ENCODE measurements at places on chromosomes 12 and 14.

DNA sequence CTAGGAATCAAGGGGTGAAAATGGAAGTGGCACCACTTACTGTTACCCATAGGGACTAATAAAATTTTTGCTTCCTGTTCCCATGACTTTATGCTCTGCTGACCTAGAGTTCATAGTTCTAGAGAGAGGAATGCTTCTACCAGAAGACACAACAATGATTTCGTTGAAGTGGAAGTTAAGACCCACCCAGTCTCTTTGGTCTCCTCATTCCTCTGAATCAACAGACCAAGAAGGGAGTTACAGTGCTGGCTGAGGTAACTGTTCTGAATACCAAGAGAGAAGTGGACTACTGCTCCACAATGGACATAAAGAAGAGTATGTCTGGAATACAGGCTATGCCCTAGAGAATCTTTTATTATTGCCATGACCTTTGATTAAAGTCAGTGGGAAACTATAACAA is 23.5 kb upstream of the DYRK2 start:
- DNase-seq = no peak

GRCh38 chr14:20617138-20618003 is 24.1 kb downstream of the OR6S1 start:
- no peak for DNase-seq

- no peak for DNase-seq
These were observed 9.5 kb upstream of the SAV1 start for GRCh38 chr14:50677527-50678063.

- no peak for DNase-seq
These were observed 27.4 kb upstream of the METAP2 start for GRCh38 chr12:95446506-95446900.

DNA sequence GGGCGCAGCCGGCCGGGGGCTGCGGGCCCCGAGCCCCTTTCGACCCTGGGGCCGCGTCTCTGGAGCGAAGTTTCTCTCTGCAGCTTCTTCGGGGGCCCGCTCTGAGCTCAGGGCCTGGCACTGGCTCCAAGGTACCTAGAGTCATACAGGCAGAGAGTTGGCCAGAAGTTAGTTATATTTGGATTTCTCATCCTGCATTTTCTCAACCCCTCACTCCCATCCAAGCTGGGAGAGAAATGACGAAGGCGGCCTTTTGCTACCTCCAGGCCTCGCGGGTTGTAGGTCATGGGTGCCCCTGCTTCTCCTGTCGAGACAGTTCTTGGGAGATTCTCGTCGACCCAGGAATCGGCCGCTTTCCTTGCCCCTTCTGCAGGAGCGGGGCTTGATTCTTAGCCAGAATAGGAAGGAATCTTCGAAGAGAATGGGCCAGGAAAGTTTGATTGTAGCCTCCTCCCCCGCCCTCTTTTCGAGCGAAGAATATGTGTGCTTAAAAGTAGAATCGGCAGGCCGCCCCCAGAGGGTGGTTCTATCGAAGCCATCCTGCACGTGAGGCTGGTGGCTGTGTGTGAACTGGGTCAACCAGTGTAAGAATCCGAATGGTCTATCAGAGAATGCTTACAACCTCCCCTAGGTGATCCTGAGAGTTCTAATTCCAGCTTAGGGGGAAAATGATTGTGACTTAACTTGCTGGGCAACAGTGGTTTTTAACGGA is 785 bp downstream of the MLEC start:
- DNase-seq = no peak

- no peak for DNase-seq
These were observed 10.0 kb downstream of the CDCA4 start for GRCh38 chr14:105010891-105011291.

- DNase-seq = no peak
These were observed 82.7 kb upstream of the SCN8A start for GRCh38 chr12:51508285-51508684.

GRCh38 chr12:123614531-123614930 is 12.6 kb downstream of the DDX55 start:
- no peak for DNase-seq

DNA sequence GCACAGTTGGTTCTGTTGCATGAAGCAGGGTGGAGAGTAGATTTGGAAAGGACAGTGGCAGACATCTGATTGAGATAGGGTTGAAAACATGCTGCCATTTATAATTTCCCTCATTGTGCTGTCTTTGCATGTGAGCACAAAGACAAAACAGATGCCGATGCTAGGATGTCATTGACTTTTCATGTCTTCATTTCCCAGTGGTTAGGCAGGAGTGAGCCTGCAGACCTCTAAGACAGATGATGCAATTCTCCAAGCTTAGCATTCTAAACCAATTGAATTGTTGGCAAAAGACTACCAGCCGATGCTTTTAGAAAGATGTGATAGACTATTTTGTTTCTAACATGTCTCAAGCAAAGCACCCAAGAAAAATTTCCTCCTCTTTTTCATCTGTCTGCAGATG is 37.1 kb upstream of the PELI2 start:
- DNase-seq = no peak

DNA sequence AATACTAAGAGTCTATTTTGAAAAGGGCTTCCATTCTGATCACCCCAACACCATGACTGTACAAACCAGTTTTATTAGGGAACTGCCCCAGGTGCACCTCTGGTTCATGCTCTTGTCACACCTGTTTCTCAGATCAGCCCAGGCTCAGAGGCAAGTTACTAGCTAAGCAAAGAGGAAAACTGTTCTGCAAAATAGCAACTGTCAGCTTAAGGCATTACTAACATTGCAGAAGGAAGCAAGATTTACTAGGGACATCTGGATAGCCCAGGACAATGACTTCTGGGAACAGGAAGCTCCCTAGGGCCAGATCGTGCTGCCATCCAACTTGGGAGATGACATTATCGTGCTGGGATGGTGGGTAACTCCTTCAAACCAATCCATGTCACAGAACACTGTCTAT is 30.1 kb downstream of the ANAPC7 start:
- no peak for DNase-seq

DNA sequence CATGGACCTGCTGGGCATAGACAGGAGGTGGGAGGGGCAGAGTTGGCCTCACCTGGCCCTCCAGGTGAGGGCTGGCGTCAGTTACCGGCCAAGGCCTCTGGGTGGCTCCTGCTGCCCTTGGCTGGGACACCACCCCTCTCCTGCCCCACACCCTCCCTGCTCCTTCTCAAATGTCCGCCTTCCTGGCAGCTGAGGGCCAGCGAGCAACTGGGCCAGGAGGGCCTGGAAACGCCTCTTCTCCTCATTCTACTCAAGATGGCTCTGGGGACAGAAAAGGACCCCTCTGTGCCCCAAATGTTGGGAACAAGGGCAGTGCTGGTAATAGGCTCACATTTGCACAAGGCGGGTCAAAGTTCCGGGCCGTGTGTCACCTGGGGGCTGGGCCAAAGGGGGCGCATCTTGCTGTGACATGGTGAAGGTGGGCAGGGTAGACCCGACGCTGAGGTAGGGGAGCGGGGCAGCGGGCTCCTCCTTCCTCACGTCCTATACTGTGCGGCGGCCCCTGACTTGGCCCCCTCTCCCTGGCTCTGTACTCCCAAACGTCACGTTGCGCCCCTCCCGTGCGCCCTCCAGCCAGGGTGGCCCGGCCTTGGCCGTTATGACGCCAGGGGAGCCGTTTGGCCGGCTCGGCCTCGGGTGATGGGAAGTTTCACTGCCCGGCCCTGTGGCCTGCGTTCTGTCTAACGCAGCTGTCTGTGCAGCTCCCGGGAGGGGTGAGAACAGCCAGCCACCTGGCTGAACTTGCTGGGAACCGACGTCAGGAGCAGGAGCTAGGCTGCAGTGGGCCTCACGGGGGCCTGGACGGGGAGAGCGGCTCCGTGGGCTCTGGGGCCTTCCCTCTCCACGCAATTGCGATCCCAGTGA is 18.0 kb upstream of the DLK1 start:
- DNase-seq = no peak

- DNase-seq = no peak
These were observed 88.8 kb upstream of the DIO3 start for GRCh38 chr14:101472518-101472849.

DNA sequence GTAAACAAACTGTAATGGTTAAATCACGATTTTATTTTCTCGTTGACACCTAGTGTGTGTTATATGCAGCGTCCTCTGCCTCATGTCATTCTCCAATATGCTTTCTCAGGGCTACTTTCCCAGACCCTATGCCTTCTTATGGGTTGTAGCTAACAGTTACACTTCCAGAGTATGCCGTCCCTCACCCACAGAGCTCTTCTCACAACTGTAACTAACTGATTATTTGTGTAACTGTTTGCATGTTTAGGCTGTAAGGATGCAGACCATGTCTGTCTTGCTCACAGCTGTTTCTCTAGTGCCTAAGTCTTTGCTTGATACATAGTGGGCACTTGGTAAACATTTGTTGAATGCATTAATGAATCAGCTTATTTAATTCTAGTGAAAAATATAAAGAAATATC is 417.5 kb downstream of the ZFP36L1 start:
- DNase-seq = no peak

- DNase-seq = no peak
These were observed 94.1 kb downstream of the PHETA1 start for GRCh38 chr12:111274777-111275176.

- no peak for DNase-seq
These were observed 109.5 kb downstream of the BTG1 start for GRCh38 chr12:92036061-92036620.

- DNase-seq = no peak
These were observed 51.3 kb downstream of the SERPINA3 start for GRCh38 chr14:94663538-94663937.

GRCh38 chr12:104462931-104463339 is 6.2 kb downstream of the CHST11 start:
- DNase-seq = no peak

All from stimulated activated CD8-positive, alpha-beta memory T cell treated with anti-CD3 and anti-CD28 coated beads, Interleukin-15, amount 100 ng/mL, for 24 hours (primary cell).